GM12878 (cell line): ENCODE measurements at places on chromosomes 7 and 10.

- H3K4me1 ChIP-seq: no peaks in the 10 kb centered on the region
- no peak overlapping the region for H3K27ac ChIP-seq
- no peak for DNase-seq
- no peaks in the 10 kb centered on the region for H3K27me3 ChIP-seq
Observed at GRCh38 chr7:68321076-68321639, 1277.1 kb upstream of the AUTS2 start.

DNA sequence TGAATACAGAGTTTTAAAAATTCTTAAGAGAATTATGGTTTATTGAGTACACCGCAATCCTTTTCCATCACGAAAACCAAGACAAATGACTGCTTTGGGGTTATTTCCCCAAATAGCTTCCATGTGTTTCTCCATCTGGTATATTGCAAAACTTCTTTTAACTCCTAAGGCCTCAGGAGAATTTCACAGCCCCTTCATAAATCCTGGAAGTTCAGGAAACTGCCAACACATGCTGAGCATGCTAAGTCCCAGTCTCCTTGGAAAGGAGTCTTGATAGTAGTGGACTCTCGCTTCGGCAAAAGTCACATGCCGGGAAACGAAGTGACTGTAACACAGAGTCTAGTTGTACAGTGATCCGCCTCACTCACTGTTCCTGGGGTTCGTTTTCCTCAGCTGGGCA is 88.1 kb upstream of the RSU1 start:
- no peaks in the 10 kb centered on the region for H3K27me3 ChIP-seq
- no peaks in the 10 kb centered on the region for H3K4me1 ChIP-seq
- no peak overlapping the region for H3K27ac ChIP-seq
- H3K4me3 ChIP-seq: no peak overlapping the region

- no peaks in the 10 kb centered on the region for H3K4me1 ChIP-seq
- no peak overlapping the region for H3K4me3 ChIP-seq
- no peak overlapping the region for H3K27ac ChIP-seq
- no peaks in the 10 kb centered on the region for H3K27me3 ChIP-seq
Observed at GRCh38 chr7:121037957-121038716, 49.6 kb downstream of the CPED1 start.

GRCh38 chr7:115008465-115009114 is 86.7 kb downstream of the MDFIC start:
- no peaks in the 10 kb centered on the region for H3K27me3 ChIP-seq
- H3K4me3 ChIP-seq: no peak overlapping the region
- no peaks in the 10 kb centered on the region for H3K36me3 ChIP-seq
- no peak for DNase-seq
- H3K27ac ChIP-seq: peak overlapping the region; percentile 66

DNA sequence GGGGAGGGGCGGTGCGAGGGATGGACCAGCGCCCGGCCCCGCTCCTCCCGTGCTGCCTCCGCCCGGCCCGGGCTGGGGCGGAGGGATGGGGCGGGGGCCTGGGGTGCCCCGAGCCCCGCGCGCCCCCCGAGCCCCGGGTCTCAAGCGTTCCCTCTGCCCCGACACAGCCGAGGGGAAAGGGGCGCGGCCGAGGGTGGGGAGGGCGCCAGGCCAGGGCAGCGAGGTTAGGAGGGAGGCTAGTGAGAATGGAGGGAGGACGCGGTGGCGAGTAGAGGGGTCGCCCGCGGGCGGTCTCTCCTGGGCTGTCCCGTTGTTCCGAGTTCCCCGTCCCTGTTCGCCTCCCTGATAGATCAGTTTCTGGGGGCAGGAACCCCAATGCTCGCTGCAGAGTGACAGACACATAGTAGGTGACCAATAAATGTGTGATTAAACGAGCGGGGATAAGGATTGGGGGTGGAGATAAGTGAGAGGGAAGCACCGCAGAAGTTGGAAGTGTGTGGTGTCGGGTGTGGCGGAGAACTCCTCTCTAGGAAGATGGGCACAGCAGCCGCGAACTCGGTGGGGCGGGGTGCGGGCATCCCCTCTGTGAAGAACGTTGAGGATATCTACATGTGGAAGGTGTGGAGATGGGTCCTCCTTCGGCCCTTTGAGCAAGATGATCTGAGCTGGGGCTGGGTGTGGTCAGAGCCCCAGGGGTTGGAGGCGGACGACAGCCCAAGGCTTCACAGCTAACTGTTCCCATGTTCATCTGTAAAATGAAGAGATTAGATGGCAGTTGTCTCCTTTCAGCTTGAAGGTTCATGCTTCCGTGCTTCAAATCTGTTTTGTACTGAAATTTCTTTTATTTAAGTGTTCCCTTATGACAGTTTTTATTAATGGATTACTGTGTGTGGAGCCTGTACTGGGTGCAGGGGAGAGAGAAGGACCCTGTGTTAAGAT is 580 bp downstream of the ZNF775 start:
- H3K4me3 ChIP-seq: peak overlapping the region; percentile 99
- DNase-seq: no peak
- peaks cover 73% of the 10 kb centered on the region for H3K4me1 ChIP-seq
- peak overlapping the region; percentile 97 for H3K27ac ChIP-seq
- H3K27me3 ChIP-seq: no peaks in the 10 kb centered on the region

DNA sequence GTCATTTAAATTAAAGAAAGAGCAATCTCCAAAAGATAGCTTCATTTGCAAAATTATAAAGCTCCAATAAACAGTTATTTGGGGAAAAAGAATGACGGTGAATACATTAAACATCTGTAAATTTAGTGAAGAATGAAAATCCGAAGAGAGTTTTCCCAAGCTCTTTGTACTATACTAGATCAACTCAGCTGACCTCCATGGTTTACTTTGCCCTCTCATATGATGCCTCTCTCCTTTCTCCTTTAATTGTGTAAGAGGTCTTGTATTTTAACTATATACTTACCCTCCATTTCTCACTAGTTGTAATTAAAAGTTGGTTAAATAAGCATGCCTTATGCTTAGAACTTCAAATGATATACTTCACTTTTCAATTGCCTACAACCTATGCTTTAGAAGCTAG is 125.8 kb downstream of the CACNA2D1 start:
- H3K4me1 ChIP-seq: no peaks in the 10 kb centered on the region
- H3K27ac ChIP-seq: no peak overlapping the region
- no peaks in the 10 kb centered on the region for H3K27me3 ChIP-seq
- no peak overlapping the region for H3K4me3 ChIP-seq
- no peaks in the 10 kb centered on the region for H3K36me3 ChIP-seq
- no peak for DNase-seq

DNA sequence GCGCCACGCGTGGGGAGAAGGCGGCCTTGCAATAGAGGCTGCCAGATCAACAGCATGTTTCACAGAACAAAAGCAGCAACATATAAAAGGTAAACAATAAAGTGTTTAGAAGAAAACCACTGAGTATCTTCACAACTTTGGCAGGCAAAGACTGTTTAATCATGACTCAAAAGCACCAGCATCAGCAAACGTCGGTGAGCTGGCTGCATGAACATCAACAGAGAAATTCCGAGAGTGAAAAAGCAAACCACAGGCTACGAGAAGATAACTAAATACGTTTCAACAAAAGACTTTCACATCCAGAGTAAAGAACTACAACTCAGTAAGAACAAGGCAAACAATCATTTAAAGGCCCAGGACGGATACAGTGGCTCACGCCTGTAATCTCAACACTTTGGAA is 172.0 kb downstream of the MAD1L1 start:
- no peak overlapping the region for H3K27ac ChIP-seq
- H3K4me3 ChIP-seq: no peak overlapping the region
- no peaks in the 10 kb centered on the region for H3K27me3 ChIP-seq
- H3K36me3 ChIP-seq: no peaks in the 10 kb centered on the region
- DNase-seq: no peak
- no peaks in the 10 kb centered on the region for H3K4me1 ChIP-seq

DNA sequence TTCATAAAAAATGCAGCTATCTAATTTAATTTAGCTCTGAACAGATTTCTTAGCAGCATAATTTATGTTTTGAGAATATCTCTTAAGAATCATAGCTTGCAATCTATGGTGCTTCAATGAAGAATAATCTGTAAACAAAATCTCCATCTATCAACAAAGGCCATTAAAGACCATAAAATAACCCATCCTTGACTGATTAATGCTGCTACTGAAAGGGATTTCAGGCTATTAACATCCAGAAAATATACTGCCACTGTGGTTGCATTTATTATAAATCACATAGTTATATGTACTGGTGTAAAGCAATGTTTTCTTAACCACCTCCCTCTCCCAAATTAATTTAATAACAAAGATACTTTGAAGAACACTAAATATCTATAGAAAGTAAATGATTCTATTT is 191.6 kb downstream of the PCDH15 start:
- no peak for DNase-seq
- H3K36me3 ChIP-seq: no peaks in the 10 kb centered on the region
- H3K27ac ChIP-seq: no peak overlapping the region
- no peaks in the 10 kb centered on the region for H3K4me1 ChIP-seq
- no peak overlapping the region for H3K4me3 ChIP-seq

DNA sequence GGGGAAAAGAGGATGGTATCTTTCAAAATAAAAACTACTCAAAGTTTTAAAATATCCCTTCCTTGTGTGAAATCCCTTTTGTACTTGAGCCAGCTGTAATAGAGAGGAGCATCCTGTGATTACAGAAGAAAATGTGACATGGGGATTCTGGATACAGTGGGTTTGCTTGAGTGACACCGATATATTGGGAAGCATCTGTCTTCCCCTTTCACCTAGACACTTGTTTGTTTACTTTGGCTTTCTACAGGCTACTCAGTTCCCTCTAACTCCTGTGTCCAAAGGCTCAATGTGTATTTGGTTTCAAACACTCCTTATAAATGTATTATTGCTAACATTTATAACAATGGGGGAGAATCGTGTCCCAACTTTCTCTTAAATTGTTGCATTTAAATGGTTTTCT is 24.4 kb downstream of the CPED1 start:
- no peaks in the 10 kb centered on the region; the same call in 1 of the 2 replicates for H3K27me3 ChIP-seq
- no peaks in the 10 kb centered on the region for H3K4me1 ChIP-seq
- no peak for DNase-seq
- H3K27ac ChIP-seq: no peak overlapping the region
- no peak overlapping the region for H3K4me3 ChIP-seq
- no peaks in the 10 kb centered on the region for H3K36me3 ChIP-seq

- H3K27ac ChIP-seq: no peak overlapping the region
- no peak overlapping the region for H3K4me3 ChIP-seq
- no peaks in the 10 kb centered on the region for H3K4me1 ChIP-seq
- no peaks in the 10 kb centered on the region; the same call in 1 of the 2 replicates for H3K36me3 ChIP-seq
Observed at GRCh38 chr7:96224685-96225084, 97.2 kb downstream of the SLC25A13 start.

DNA sequence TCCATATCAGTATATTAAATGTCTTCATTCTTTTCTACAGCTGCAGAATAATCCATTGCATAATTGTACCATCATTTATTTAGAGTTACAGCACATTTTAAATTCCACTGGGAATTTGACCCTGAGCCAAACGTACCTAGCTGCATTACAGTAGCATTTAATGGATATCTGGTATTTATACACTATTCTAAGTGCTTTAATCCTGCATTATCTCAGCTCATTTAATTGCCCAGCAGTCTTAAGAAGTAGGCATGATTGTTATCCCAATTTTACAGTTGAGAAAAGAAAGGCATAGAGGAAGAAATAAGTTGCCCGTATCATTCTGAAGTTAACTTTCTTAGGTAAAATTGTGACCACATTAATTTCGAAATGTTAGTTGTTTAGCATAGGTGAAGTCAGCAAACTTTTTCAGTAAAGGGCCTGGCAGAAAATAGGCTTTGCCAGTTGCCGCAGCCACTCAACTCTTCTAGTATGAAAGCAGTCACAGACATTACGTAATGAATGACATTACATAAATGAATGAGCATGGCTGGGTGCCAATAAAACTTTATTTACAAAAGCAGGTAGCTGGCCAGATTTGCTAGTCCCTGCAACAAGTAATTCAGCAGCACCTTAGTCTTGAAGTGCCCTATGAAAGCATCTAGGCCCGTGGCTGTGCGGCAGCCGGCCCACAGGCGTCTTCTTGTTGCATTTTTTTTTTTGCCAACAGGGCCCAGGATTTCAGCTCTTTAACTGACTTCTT is 30.0 kb downstream of the GUSB start:
- H3K4me1 ChIP-seq: no peaks in the 10 kb centered on the region
- H3K4me3 ChIP-seq: no peak overlapping the region
- no peak for DNase-seq
- no peaks in the 10 kb centered on the region for H3K27me3 ChIP-seq

DNA sequence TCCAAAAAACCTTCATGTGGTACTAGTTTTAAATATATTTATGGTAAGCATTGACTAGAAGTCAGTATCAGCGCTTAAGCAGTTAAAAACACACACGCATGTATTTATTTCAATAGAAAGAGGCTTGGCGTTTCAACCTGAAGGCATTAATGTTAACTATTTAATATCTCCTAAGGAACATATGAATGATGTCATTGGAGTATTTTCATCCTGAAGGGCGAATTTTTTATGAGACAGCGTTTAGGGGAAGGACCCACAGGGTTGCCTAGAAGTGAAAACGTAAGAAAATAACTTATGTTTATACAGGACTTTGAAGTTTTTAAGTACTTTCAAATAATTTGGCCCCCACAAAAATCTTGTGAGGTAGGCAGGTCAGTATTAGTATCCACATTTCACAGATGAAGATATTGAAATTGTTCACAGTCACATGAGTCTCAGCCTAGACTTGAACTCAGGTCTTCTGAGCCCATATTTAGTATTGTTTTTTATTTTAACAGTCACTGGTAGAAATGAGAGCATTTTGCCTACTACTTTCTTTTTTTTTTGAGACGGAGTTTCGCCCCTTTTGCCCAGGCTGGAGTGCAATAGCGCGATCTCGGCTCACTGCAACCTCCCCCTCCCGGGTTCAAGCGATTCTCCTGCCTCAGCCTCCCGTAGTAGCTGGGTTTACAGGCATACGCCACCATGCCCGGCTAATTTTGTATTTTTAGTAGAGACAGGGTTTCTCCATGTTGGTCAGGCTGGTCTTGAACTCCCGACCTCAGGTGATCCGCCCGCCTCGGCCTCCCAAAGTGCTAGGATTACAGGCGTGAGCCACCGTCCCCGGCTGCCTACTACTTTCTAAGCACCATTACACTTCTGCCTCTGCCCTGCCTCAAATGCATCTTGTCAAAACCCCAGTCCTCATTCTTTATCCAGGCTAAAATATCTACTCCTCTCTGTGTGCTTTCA is 1.8 kb downstream of the SLK start:
- no peaks in the 10 kb centered on the region for H3K36me3 ChIP-seq
- peak overlapping the region; percentile 5; the same call in 1 of the 2 replicates for H3K27ac ChIP-seq
- H3K4me1 ChIP-seq: no peaks in the 10 kb centered on the region; the same call in 1 of the 2 replicates
- peak overlapping the region; percentile 87 for H3K4me3 ChIP-seq
- no peak for DNase-seq
- H3K27me3 ChIP-seq: no peaks in the 10 kb centered on the region

DNA sequence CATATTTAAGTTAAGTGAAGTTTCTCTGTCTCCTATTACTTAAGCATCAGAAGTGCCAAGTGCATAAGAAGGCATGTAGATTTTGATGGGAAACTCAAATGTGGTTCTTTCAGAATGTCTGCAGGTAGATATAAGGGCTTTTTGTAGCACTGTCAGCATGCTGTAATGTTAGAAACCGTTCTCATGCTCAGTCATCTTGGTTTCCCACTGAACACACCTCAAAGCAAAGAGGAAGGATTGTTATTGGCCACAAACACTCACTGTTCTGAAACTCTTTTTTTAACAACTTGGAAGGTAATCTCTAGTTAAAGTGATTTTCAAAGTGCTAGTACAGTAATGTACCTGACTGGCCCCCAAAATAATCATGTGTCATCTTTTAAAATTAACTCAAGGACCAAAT is 126.0 kb downstream of the AASS start:
- no peaks in the 10 kb centered on the region for H3K27me3 ChIP-seq
- no peak overlapping the region for H3K4me3 ChIP-seq
- DNase-seq: no peak
